ENCODE measurements at places on chromosomes 4 and X.

DNA sequence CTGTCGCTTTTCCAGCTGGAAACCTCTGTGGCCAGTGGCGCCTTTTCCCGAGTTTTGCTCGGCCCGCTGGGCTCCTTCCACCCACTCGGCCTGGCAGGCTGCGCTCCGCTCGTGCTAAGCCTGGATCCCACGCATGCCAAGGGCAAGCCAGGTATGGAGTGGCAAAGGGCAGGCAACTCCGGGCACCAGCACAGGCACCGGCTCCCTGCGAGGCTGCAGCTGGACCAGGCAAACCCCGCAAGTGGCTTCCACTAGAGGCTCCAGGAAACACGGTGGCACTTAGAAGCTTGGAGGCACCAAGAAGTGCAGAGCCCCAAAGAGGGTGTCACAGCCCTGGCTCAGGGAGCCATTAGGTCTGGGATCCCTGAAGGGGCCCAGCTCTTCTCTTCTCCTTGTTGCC, 59.5 kb downstream of the PPA2 start:
- no peak for DNase-seq

- DNase-seq: no peak
These were observed 40.6 kb downstream of the GAB3 start for GRCh38 chrX:154710309-154710708.

DNA sequence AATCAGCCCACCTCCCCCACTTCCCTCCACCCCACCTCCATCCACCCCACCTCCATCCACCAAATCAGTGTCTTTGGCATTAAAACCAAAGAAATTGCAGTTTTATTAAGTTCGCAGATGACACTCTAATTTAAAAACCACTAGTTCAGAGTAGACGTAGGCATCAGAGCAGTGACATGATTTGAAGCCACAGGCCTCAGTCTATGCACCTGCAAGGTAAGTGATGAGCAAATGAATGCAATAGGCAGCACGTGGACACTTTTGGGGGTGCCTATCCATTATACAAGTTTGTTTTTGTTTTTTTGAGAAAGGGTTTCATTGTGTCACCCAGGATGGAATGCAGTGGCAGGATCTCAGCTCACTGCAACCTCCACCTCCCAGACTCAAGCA, 88.0 kb upstream of the TRIM2 start:
- DNase-seq: no peak

GRCh38 chrX:40831750-40832149, 96.4 kb upstream of the MED14 start:
- DNase-seq: no peak

- DNase-seq: no peak
These were observed 1026.9 kb upstream of the SLIT2 start for GRCh38 chr4:19224820-19225219.

DNA sequence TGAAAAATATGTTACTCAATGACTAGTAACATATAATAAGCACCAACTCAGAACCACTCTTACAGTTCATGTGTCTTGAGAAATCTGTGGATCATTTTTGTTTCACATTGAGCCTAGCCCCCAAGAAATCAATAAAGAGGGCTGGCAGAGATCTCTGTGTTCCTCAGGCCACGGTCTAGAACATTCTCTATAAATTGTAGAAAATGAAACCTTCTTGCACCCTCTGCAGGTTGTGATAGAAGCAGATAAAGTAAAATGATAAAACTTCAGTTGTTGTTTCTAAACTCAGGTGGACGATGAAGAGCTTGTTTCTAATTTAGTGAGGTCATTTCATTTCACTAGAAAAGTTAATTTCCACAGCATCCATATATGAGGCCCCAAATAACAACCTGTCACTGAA, 182.7 kb downstream of the KIT start:
- no peak for DNase-seq

GRCh38 chr4:32789026-32789608, 2068.9 kb downstream of the PCDH7 start:
- DNase-seq: no peak

- peak; percentile 58 for DNase-seq
These were observed 64.1 kb downstream of the QDPR start for GRCh38 chr4:17447675-17448298.

GRCh38 chr4:133320576-133321170, 171.6 kb downstream of the PCDH10 start:
- peak; percentile 6 for DNase-seq

- no peak for DNase-seq
These were observed 61.6 kb downstream of the KIT start for GRCh38 chr4:54719378-54719777.

GRCh38 chr4:111748157-111748556, 397.1 kb upstream of the FAM241A start:
- no peak for DNase-seq

GRCh38 chr4:112859456-112860184, 189.8 kb upstream of the ANK2 start:
- no peak for DNase-seq

GRCh38 chrX:79366873-79367749, at the start of gene ITM2A:
Gene ITM2A (minus strand): TSS chrX:79367334. CDS start chrX:79367215, 119 bp downstream.
- DNase-seq: peak; percentile 2

Data from neural crest cell (in vitro differentiated cells).